ENCODE measurements at places on chromosomes 2 and 18.

DNA sequence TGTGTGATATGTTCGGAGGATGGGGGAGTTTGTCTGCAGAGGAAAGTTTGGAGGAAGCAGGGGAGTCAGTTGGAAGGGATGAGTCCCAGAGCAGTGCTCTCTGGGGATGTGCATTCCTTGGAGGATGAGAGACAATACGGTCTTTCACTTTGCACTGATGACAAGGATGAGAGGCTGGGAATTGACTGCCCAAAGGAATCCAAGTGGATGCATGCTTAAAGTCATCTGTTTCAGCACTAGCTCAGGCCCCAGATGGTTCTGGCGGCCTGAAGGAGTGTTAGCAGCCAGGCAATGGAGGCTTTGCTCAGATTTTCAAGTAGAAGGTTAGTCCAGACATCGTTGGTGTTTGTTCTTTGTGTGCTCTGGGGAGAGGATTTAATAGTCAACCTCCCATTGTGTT lies 100.2 kb downstream of the CRIM1 start:
- DNase-seq: no peak

GRCh38 chr2:156340804-156341451 lies 8.4 kb upstream of the NR4A2 start:
- DNase-seq: peak; percentile 55

DNA sequence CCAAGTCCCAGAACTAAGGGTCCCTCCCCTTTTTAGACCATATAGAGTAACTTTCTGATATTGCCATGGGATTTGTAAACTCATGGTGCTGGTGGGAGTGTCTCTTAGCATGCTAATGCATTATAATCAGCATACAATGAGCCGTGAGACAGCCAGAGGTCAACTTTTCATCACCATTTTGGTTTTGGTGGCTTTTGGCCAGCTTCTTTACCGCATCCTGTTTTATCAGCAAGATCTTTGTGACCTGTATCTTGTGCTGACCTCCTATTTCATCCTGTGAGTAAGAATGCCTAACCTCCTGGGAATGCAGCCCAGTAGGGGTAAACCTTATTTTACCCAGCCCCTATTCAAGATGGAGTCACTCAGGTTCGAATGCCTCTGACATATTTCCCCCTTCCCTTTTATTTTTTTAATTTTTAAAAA lies 148.2 kb downstream of the PHLPP1 start:
- DNase-seq: no peak

GRCh38 chr2:205858881-205859441 lies 176.7 kb downstream of the NRP2 start:
- DNase-seq: peak; percentile 41

GRCh38 chr18:52437161-52437560 lies 97.2 kb downstream of the DCC start:
- DNase-seq: no peak
